ENCODE measurements at places on chromosomes 2 and 18.

DNA sequence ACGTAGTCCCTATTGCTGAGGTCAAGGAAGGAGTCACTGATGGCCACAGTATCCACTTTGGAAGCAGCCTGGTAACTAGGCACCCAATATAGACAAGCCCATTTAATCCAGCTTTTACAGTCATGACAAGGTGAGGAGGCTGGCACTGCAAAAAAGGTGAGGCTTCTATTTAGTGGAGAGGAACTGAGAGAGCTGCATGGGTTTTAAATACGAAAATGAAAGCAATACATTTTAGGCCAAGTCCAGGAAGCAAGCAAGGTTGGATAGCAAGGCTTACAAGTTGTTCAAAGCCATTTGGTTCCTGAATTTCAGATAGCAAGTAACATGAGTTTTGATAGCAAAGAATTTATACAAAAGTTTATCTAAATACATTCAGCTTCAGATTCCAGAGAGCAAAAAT, 80.4 kb downstream of the SGPP2 start:
- no peak for DNase-seq

DNA sequence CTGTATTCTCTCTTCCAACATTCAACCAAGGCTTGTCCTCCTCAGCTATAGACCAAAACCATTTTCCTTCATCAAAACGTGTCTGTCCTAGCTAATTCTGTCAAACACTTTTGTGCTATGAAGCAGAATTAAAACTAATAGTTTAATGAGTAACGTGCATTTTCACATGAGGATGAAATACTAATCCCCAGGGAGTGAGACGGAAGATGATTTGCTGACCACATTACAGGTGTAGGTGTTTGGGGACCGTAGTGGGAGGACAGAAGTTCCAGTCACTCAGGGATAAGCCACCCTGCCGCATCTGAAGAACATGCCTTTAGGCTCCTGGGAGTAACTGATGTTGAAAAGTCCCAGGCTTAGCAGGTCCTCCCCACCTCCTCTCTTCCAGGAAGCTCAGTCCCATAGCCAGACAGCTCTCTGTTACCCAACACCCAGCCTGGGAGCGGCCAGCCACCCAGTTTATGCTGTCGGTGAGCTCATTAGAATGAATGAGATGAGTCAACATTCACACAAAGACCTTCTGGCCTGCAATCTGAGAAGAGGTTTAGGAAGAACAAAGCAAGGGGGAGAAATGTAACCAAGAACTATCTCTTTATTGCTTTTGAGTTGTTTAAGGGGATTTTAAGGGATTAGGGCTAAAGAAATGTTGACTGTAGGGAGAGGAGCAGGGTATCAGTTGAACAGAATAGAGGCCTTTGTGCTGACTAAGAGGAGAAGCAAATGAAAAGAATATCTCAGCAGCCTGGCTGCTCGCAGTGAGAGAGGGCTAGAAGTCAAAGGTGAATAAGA, 122.5 kb downstream of the FOXI3 start:
- no peak for DNase-seq

GRCh38 chr2:45014016-45014702, 4.9 kb upstream of the SIX2 start:
- DNase-seq: no peak

DNA sequence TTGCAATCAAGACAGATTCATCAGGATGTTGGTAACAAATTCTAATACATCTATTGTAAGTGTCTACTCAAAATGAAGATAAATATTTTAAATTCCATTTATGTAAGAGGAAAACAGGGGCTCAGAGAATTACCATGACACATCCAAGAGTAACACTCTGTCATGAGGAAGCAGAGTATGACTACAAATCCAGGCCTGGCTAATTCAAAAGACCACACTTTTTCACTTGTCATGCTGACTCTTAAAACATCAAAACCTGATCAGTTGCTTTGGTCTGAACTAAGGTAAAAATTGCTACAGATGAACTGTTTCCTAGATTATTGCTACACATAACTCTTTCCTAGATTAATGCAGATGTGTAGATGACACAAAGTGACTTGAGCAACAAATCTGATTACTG, 880.6 kb downstream of the TSN start:
- DNase-seq: no peak

DNA sequence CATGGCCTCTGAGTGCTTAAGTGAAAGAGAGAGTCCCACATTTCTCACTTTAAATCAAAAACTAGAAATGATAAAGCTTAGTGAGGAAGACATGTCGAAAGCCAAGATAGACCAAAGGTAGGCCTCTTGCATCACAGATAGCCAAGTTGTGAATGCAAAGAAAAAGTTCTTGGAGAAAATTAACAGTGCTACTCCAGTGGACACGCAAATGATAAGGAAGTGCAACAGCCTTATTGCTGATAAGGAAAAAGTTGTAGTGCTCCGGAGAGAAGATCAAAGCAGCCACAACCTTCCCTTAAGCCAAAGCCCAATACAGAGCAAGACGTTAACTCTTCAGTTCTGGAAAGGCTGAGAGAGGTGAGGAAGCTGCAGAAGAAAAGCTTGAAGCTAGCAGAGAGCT, 32.1 kb downstream of the PSMD1 start:
- DNase-seq: no peak

- no peak for DNase-seq
These were observed 73.3 kb upstream of the CABLES1 start for GRCh38 chr18:23062011-23062410.

- no peak for DNase-seq
These were observed 26.3 kb downstream of the GRB14 start for GRCh38 chr2:164595031-164595430.

DNA sequence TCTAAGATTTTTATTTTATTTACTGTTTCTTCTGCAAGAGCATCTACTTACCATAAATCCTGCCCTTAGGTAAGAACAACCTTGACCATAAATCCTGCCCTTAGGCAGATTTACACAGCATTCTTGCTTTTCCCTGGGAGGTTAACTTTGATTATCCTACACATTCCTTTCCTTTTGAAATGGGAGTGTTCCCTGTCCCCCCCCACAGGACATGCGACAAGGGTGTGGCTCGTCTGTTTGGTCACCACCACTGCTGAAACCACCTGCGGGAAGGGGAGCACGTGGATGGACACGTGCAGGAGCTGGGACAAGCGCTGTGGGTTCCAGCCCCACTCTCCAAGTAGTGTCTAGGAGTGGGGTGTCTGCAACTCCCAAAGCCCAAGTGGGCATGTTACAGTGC, 239.3 kb upstream of the SP5 start:
- no peak for DNase-seq

- DNase-seq: no peak
These were observed 36.6 kb downstream of the DARS1 start for GRCh38 chr2:135948642-135949355.

- no peak for DNase-seq
These were observed 475.0 kb upstream of the POU3F3 start for GRCh38 chr2:104378853-104379374.

- no peak for DNase-seq
These were observed 84.0 kb downstream of the DDX1 start for GRCh38 chr2:15675456-15676195.

DNA sequence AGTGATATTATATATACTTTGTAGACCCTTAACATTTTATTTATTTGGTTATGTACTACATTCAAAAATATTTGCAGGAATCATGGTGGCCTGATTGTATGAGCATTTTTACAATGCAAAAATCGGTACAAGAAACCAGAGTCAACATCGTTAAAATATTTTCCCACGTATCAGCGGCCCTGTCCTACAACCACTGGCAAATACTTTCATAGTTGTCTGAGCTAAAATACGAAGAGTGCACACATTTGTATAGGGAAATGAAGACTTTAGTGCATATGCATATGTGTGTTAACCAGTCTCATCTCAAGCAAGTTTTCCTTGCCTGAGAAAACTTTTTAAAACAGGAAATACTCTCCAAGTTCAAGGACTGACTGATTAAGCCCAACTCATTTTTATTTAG, 35.9 kb downstream of the CCDC102B start:
- DNase-seq: no peak
